ENCODE measurements at places on chromosomes 6 and 20.

GRCh38 chr20:54345301-54345724, 130.1 kb upstream of the DOK5 start:
- no peak for DNase-seq

DNA sequence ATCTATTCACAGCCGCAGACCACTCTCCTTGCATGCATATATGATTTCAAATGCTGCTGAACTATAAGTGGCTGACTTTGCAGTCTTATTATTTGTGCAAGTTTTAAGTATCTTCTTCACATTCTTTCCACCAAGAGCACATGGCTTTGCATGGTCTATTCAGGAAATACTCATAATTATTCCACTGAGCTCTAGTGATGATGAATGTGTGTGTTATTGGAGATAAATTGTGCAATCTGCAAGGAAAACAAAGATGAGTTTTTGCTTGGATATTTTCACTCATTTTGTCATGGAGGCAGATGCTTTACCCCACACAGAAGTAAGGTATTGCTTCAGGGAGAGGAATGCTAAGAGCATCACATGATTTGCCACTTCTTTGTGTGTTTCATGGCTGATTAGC, 764.6 kb downstream of the TBC1D32 start:
- DNase-seq: no peak

- no peak for DNase-seq
These were observed 394 bp downstream of the YIPF3 start for GRCh38 chr6:43516367-43516696.

- no peak for DNase-seq
These were observed 14.5 kb downstream of the NOL7 start for GRCh38 chr6:13629459-13630116.

DNA sequence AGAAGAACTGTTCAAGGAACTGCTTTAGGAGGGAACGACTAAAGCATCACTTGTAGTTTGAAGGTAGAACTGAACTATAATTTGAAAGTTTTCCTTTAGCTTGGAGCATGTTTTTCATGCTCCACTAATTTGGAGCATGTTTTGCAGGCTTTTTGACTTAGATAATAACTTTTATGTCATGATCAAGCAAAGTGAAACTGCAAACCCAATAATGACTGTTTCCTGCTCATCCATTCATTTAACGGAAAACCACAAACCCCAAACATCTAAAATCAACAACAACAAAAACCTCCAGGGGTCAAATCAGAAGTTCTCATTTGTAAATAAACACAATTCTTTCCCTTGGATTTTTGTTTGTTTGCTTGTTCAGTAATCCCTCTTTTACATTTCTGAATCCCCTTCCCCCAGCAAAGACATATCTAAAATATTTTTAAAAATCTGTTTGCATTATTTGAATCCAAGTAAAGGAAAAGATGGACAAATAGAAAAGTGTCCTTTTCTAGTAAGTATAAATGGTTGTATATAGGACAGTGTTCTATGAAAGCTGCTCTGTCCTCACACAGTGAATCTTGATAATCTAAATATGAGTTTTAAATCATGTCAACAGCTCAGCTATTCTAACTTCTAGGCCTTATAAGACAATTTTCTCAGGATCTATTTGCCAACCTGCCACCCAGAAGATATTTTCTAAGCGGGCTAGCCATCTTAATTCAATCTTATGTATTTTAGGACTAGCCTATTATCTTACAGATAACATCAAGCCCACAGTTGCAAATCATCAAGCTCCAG, 2.6 kb downstream of the SIM1 start:
- DNase-seq: no peak

DNA sequence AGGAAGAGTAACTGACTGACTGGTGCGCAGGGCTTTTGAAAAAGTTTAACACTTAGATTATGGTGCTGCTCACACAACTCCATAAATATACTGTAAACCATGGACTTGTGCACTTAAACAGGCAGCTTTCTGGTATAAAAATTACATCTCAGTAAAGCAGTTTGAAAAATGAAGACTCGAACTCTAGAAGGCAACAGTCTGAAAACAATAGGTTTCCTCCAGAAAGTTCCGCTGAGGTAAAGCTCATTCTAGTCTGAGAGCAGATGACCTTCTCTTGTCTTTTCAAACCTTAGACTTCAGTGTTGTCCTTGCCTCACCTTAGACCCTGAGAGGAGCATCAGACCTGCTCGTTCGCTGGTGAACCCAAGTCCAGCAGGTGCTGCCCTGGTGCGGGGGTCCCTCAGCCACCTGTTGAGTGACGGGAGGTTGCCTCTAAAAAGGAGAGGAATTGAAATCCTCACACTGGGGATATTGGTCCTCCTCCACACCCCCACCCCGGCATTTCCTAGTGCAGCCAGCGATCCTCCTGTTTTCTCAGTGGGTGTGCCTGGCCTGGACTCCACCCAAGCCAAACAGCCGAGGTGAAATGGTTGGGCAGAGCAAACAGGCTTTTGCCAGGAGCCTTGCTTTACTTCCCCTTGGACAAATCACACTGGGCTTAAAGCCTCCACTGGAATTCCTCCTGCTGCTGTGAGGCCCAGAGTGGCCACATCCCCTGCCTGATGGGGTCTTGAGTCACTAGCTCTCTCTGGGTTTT, 14.7 kb upstream of the PYGB start:
- no peak for DNase-seq

All from GM12891 (cell line).